ENCODE measurements at places on chromosomes 13 and 19. TPM values are rescaled to one million over a fixed set of nuclear protein-coding genes. Genes with fewer than 3 reads are reported as not detected.

Gene IGFL1
- 0.34 TPM for total RNA-seq

Gene SLITRK1
- total RNA-seq = not detected

Gene SLC17A7
- not detected for total RNA-seq

Gene FGF9
- total RNA-seq = under 0.01 TPM

Gene MCEMP1
- not detected for total RNA-seq

Gene CYP2A7
- total RNA-seq = not detected

Gene ZNF534
- not detected for total RNA-seq

Gene FXYD7
- total RNA-seq = not detected

Gene KCNRG
- 0.23 TPM for total RNA-seq

Gene ATCAY
- total RNA-seq = not detected

Gene TNFSF13B
- total RNA-seq = not detected

Gene VSTM1
- total RNA-seq = not detected

Gene DUS3L
- 37.9 TPM for total RNA-seq

Gene KLHL1
- not detected for total RNA-seq

Gene C2CD4C
- 0.15 TPM for total RNA-seq

Gene CATSPERD
- not detected for total RNA-seq

Gene SLC44A2
- 43.9 TPM for total RNA-seq
